ENCODE measurements at places on chromosomes 16 and 17. TPM values are rescaled to one million over a fixed set of nuclear protein-coding genes. Genes with fewer than 3 reads are reported as not detected.

DNA sequence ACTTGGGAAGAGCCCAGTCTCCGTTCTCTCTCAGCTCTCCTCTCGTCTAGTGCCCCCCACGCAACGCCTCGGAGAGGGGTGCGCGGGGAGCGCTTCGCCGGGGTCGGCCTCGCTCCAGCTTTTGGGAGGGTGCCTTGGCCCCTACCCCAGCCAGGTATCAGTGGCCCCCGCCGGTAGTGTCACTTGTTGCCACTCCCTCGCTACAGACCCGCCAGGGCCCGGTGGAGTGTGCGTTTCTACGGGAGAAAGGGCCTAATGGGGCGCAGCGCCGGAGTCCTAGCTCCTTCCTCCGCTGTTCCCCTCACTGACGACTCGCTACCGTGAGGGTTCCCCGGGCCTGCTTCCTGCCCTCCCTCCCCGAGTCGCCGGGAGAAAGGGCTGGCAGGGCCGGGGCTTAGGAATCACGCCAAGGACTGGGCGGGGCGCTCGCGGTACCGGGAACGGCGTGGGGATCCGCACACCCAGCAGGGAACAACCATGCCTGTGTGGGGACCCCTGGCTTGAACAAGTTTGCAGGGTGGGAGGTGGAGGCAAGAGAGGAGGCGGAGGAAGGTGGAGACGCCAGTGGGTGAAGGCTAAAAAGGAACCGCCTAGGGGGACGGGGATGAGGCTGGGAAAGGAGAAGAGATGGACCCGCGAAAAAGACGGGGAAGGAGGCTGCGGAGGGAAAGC, 997 bp upstream of the CDH11 start:
- peak overlapping the region; percentile 73 for H3K4me3 ChIP-seq
- H3K27ac ChIP-seq = peak overlapping the region; percentile 91
- H3K36me3 ChIP-seq = no peaks in the 10 kb centered on the region
- peaks cover 26% of the 10 kb centered on the region for H3K4me1 ChIP-seq
- DNase-seq = no peak
- H3K27me3 ChIP-seq = no peaks in the 10 kb centered on the region

DNA sequence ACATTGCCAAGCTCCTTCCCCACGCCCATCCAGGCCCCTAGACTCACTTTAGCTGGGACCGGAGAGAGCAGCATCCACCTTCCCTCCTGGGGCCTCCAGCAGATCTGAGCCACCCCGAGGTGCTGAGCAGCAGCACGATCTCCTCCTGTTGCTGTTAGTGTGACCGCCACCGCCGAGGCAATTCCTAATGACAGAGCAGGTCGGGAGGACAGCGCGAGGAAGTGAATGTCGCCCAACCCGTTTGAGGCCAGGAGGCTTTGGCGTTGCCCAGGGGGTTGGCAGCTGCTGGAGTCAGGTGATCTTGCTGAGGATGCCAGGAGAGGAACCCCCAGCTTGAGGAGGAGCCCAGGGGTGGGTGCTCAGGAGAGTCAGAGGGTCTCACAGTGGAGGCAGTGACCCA, at the start of gene RNF222:
Gene RNF222 (minus strand): TSS at position 192 of the 400 bp plus-strand sequence. CDS start 4,366 bp downstream, outside the sequence.
- DNase-seq = no peak
- H3K27ac ChIP-seq = no peak within 1 kb of the TSS
- H3K4me3 ChIP-seq = no peak within 1 kb of the TSS
- no peaks in the 10 kb centered on the region for H3K4me1 ChIP-seq
- H3K27me3 ChIP-seq = peaks cover 5% of the 10 kb centered on the region

DNA sequence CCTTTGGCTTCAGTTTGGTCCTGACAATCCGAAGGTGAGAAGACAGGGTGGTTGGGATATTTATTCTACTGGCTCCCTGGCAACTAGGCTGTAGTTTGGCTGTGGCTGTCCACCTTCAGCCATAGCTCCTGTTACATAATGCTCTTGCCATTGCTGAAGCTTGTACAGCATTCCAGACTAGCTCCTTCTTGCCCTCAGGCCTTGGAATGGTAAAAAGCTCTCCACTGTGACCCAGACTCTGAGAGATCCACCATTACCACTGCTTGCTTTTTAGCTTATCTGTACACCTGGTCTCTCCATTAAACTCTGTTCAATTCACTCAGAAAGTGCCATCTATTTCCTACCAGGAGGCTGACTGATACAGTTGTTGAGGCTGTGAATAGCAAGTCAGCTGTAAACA, 231.8 kb upstream of the MON1B start:
- H3K4me1 ChIP-seq = no peaks in the 10 kb centered on the region
- H3K27me3 ChIP-seq = no peaks in the 10 kb centered on the region
- no peak for DNase-seq

DNA sequence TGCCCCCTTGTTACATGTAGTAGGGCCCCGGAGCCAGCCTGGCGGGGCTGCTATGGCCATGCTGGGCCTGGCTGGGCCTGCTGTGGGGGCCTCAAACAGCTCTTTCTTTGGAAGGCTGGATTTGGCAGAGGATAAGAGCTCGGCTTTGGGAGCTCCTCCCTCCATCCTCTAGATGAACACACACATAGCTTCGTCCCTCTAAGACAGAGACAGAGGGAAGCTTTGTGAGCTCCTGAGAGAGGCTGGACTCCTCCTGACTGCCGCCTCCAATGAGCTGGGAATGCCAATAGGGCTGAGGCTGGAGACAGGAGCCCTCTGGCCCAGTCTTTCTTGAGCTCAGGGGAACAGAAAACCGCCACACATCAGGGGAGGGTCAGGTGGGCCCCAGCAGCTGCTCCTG, 37.3 kb upstream of the CDC42EP4 start:
- no peaks in the 10 kb centered on the region for H3K27me3 ChIP-seq
- peaks cover 26% of the 10 kb centered on the region for H3K4me1 ChIP-seq
- H3K36me3 ChIP-seq = no peaks in the 10 kb centered on the region
- DNase-seq = no peak
- peak overlapping the region; percentile 78 for H3K27ac ChIP-seq

DNA sequence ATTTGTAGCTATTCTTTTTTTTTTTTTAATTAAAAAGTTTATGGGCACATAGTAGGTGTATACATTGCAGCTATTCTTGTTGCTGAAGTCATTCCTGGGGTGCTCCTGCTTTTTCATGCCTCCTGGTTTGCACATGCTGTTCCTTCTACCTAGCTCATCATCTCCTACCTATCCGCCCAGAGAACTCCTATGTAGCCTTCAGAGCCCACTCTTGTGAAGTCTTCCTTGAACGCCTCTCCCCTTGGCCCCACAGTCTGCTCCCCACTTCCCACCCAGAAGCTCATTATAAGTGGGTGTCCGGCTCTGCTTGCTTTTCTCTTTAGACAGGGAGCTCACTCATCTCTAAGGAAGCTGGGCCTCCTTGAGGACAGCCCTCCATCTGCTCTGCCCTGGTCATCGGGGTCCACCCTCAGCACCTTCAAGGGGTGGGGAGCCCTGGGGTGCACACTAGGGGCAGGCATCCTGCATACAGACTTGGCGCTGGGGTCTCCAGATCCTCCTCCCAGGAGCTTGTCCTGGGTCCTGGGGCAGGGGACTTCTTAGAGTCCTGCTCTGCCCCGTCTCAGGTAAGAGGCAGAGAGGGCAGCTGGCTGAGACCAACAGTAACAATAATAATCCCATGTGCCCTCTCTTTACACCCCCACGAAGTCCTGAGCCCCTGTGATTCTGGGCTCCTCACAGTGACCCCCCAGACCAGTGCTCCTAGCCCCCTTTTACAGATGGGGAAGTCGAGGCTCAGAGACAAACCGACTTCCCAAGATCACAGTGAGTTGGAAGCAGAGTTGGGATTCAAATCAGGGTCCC, 3.5 kb upstream of the B9D1 start:
- no peaks in the 10 kb centered on the region for H3K36me3 ChIP-seq
- peaks cover 18% of the 10 kb centered on the region for H3K4me1 ChIP-seq
- no peak overlapping the region for H3K4me3 ChIP-seq

- no peak for DNase-seq
- peak overlapping the region; percentile 72 for H3K27ac ChIP-seq
- H3K4me3 ChIP-seq = no peak overlapping the region
- H3K27me3 ChIP-seq = no peaks in the 10 kb centered on the region
- H3K4me1 ChIP-seq = peaks cover 43% of the 10 kb centered on the region
These were observed 18.5 kb upstream of the TERF2 start for GRCh38 chr16:69404275-69404805.

GRCh38 chr17:82050152-82050760, 1.4 kb downstream of the RFNG start:
- no peaks in the 10 kb centered on the region for H3K27me3 ChIP-seq
- H3K36me3 ChIP-seq = no peaks in the 10 kb centered on the region
- H3K4me3 ChIP-seq = peak overlapping the region; percentile 72
- no peak overlapping the region for H3K27ac ChIP-seq

GRCh38 chr16:4330277-4330874, 14.5 kb downstream of the GLIS2 start:
- no peak overlapping the region for H3K27ac ChIP-seq
- H3K4me3 ChIP-seq = no peak overlapping the region
- no peak for DNase-seq
- H3K4me1 ChIP-seq = peaks cover 41% of the 10 kb centered on the region
- no peaks in the 10 kb centered on the region for H3K27me3 ChIP-seq

- no peak overlapping the region for H3K27ac ChIP-seq
- H3K4me3 ChIP-seq = no peak overlapping the region
- H3K4me1 ChIP-seq = peaks cover 40% of the 10 kb centered on the region
These were observed 2.7 kb downstream of the METRN start for GRCh38 chr16:717450-718245.

- DNase-seq = no peak
- H3K36me3 ChIP-seq = no peaks in the 10 kb centered on the region
- no peak overlapping the region for H3K27ac ChIP-seq
- no peaks in the 10 kb centered on the region for H3K27me3 ChIP-seq
- H3K4me3 ChIP-seq = no peak overlapping the region
These were observed 78.9 kb upstream of the LHX1 start for GRCh38 chr17:36858119-36859002.

DNA sequence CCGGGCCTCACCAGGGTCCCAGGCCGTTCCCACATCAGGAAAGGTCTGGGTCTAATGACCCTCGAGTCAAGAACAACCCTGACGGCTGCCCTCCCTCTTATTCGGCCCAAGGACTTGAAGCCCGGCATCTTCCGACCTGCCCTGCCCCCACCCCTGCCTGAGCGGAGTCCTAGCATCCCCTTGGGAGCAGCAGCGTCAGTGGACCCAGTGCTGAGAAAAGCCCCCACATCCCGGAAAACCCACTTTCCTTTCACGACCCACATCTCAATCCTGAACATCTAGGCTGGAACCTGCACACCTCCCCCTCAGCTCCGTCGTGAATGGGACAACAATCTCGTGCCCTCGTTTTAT, 769 bp downstream of the TMEM88 start:
- peaks cover 12% of the 10 kb centered on the region for H3K36me3 ChIP-seq
- DNase-seq = peak; percentile 77
- peaks cover 47% of the 10 kb centered on the region for H3K4me1 ChIP-seq
- H3K27me3 ChIP-seq = no peaks in the 10 kb centered on the region

- H3K4me1 ChIP-seq = no peaks in the 10 kb centered on the region
- H3K27me3 ChIP-seq = no peaks in the 10 kb centered on the region
- DNase-seq = no peak
These were observed 102.6 kb upstream of the HS3ST3A1 start for GRCh38 chr17:13704333-13704732.

GRCh38 chr17:63140255-63140654, 174.2 kb downstream of the TANC2 start:
- no peak for DNase-seq
- H3K36me3 ChIP-seq = no peaks in the 10 kb centered on the region
- no peaks in the 10 kb centered on the region for H3K4me1 ChIP-seq

GRCh38 chr17:32584792-32585191, 98.0 kb downstream of the CDK5R1 start:
- no peaks in the 10 kb centered on the region for H3K4me1 ChIP-seq
- H3K27ac ChIP-seq = no peak overlapping the region
- H3K27me3 ChIP-seq = no peaks in the 10 kb centered on the region

- H3K27ac ChIP-seq = no peak overlapping the region
- H3K27me3 ChIP-seq = no peaks in the 10 kb centered on the region
- peaks cover 4% of the 10 kb centered on the region for H3K4me1 ChIP-seq
- no peak overlapping the region for H3K4me3 ChIP-seq
These were observed 5.7 kb upstream of the CEP131 start for GRCh38 chr17:81228420-81228819.

DNA sequence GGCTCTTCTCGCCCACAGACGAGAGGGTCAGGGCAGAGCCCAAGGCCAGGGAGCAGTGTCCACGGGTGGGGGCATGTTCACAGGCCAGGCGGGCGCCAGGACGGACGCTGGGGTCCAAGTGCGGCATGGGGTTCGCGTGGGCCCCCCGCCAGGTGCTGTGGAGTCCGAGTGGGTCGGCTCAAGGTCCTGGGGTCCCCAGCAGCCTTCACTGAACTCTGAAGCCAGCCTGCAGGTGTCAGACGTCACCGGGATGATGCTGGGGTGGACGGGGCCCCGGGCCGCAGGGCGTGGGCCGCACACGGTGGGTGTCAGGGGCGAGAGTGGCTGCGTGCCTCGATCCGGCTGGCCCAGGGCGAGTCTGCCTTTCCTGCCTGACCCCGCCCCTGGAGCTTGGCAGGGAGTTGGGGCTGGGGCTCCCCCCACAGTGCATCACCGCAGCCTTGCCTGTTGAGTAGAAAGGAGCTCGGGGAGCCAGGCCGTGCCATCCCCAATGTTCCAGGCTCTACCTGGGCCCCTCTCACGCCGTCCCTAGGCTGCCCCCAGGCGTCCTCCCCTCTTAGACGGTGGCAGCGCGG, 19.0 kb downstream of the CACNA1H start:
- H3K27ac ChIP-seq = peak overlapping the region; percentile 53
- DNase-seq = no peak
- peaks cover 9% of the 10 kb centered on the region for H3K4me1 ChIP-seq
- H3K4me3 ChIP-seq = peak overlapping the region; percentile 19
- no peaks in the 10 kb centered on the region for H3K27me3 ChIP-seq
- H3K36me3 ChIP-seq = no peaks in the 10 kb centered on the region

- H3K4me1 ChIP-seq = no peaks in the 10 kb centered on the region
- no peaks in the 10 kb centered on the region for H3K36me3 ChIP-seq
- H3K4me3 ChIP-seq = no peak overlapping the region
These were observed 3.4 kb upstream of the TM4SF5 start for GRCh38 chr17:4768298-4768697.

- peak overlapping the region; percentile 59 for H3K27ac ChIP-seq
- no peak overlapping the region for H3K4me3 ChIP-seq
- peaks cover 33% of the 10 kb centered on the region for H3K4me1 ChIP-seq
- no peaks in the 10 kb centered on the region for H3K36me3 ChIP-seq
These were observed 53.7 kb upstream of the LGALS9 start for GRCh38 chr17:27577121-27577761.

NSRP1 gene
- total RNA-seq = 17.4 TPM

ZDHHC1 gene
- 22.3 TPM for total RNA-seq

MYH2 gene
- not detected for total RNA-seq

ALOX12 gene
- 16.0 TPM for total RNA-seq

NXN gene
- 51.6 TPM for total RNA-seq

MILR1 gene
- total RNA-seq = 11.0 TPM

CRK gene
- 57.5 TPM for total RNA-seq

LCMT1 gene
- total RNA-seq = 29.2 TPM

SEPTIN1 gene
- 3.7 TPM for total RNA-seq

GRAPL gene
- not detected for total RNA-seq

All from vagina (tissue), 2 donors.